ENCODE measurements at places on chromosomes 3 and 15.

DNA sequence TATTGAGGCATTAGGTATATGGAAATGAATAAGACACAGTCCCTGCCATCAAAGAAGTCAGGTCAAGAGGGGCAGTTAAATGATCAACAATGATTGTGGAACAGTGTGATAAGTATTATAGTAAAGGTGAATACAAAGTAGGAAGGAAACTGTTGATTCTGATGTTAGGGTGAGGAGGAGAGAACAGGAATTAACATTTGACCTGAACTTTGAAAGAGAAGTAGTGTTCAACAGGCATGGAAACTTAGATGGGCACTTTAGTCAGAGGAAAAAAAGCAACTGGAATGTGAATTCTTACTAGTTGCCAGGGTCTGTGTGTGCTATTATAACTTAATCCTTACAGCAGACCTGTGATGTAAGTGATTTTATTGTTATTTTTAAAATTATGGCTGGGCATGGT is 17.6 kb downstream of the HACD3 start:
- DNase-seq: no peak

- no peak for DNase-seq
These were observed 595.5 kb upstream of the AGTR1 start for GRCh38 chr3:148102156-148102555.

DNA sequence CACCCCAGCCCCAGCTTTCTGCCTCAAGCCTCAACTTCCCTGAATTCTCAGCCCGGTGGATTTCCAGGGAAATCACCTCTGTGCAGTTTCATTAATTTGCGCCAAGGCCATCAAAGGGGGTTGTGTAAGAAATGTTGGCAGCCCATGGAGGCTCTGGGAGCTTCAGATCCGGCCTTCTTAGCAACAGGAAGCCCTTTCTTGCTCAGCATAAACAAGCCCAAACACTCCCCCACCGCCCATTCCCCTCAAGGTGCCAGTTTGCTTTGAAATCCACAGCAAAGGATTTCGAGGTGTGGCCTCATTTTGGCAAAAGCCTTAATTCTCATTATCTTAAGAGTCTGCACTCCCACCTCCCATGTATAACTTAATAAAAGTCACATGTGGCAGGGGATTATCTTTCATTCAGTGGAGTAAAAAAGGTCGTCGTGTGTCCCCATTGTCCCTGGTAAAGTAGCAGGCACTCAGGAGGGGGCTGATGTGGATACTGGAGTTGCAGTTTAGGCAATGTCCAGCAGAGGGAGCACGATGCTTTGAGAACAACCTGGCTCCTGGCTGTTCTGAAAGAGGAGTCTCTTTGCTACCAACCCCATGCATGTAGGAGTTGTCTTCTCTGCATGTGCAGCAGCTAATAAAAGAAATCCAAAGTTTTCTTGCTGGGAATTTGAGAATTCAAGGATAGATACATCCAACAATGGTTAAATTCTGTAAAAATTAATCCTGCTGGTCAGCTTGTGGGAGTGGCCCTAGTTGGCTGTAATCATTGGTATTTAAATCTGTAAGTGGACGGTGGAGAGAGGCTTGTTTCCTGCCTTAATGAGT is 39.5 kb downstream of the EBLN2 start:
- peak; percentile 93 for DNase-seq

DNA sequence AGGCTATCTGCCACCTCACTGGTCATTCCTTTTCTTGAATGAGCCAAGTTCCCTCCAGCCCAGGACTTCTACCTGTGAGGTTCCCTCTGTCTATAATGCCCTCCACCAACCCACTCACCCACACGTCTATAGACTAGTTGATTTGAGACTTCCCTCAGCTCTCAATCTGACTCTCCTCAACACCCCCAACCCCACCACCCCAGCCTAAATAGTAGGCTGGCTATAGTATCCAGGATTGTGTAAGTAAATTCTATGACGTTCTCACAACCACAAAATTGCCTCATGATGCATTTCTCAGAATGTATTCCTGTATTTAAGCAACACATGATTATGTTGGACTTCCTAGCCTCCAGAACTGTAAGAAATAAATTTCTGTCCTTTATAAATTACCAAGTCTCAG is 2.2 kb downstream of the PLSCR1 start:
- no peak for DNase-seq

DNA sequence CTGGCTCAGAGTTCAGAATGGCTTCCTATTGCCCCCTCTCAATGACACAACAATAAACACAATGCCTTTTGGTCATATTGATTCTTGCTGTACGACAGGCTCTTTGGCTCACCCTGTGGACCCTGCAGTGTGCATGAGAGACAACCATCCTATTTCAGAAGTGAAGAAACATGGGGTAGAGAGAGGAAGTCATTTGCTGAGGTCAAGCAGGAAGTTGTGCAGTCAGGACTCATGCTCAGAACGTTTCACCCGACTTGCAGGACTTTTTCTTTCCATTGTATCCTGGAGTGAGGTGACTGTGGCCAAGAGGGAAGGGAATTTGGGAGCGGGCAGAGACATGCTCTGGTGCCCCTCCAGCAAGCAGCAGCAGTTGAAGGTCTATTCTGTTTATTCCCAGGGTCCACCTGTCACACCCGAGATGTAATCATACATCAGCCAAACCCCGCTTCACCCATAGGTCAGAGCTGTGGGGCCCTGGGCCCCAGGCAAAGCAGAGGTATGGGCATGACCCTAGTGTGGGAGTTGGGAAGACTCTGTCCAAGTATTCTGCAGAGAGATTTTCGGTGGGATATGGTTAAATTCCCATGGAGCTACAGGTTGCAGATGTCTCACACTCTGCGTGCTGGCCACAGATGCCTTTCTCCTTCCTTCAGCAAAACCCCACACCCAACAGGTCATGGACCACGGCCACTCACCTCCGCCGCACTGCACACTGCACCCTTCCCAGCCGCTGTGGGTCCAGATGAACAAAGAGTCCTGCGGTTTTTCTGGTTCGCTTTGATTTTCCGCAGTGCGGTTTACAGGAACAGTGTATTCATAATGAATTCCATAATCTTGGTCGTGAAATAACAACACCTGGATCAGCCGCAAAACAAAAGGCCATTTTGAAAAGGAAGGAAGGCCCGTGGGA is 290.6 kb downstream of the ADAMTS17 start:
- no peak for DNase-seq

Data from uterus (tissue), 4 donors.